Natural killer cell (primary cell): ENCODE measurements at places on chromosomes 16 and 17.

DNA sequence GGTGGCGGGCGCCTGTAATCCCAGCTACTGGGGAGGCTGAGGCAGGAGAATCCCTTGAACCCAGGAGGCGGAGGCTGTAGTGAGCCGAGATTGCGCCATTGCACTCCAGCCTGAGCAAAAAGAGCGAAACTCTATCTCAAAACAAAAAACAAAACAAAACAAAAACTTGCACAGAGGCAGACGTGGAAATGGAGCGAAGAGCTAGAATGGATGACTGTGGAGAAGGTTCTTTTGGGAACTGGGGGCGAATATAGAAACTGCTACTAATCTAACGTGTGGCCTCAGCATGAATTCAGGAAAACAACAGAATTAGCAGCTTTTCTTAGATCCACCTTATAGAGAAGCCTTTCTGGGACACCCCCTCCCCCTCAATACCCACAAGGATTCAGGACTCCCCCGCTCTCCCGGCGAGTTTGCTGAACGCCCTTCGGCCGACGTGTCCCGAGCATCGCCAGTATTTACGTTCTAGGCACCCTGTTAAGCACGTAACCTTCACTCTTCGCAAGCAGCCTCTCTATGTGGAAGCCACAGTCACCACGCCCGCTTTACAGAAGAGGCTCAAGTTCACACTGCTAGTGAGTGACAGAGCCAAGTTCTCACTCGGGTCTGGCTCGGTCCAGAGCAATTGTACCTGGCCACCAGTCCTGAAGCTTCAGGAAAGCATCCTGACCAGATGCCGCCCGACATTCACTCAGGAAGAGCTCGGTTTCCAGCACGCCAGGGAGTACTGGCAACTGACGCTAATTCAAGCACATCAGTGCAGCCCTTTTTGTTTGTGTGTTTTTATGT is 13.3 kb upstream of the ABR start:
- no peak for DNase-seq

GRCh38 chr17:45743626-45744326 is 40.3 kb upstream of the CRHR1 start:
- no peak for DNase-seq

DNA sequence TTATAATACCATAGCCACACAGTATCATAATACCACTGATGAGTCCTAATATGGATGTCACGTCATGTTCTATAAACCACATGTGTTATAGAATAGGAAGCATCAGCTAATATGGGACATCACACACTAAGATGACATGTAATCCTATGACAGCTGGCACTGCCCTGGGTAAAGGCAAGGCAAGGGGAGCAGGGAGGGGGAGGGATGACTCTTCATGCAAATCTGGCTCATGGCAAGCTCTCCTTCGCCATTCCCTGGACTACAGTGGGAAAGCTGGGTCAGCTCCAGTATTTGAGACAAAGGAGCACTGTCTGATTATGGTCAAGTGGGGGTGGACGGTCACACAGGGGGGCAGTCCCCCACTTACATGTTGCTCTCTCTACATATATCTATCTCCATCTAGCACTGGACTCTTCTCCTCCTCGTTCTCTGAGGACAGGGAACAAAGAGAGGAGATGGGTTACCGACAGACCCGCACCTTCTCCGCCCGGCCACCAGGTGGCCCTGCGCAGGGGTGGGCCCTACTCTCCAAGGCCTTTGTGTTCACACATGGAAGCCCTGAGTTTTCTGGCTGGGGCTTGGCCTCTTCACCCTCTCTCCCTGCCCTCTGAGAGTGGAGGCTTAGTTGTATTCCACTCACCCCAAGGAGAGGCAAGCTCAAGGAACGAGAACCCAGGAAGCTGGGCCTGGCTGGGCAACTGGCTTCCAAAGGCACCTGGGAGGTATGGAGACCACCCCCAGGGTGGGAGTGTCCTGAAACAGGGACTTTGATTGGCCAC is 23.4 kb upstream of the MPO start:
- DNase-seq, result peak; percentile 55

DNA sequence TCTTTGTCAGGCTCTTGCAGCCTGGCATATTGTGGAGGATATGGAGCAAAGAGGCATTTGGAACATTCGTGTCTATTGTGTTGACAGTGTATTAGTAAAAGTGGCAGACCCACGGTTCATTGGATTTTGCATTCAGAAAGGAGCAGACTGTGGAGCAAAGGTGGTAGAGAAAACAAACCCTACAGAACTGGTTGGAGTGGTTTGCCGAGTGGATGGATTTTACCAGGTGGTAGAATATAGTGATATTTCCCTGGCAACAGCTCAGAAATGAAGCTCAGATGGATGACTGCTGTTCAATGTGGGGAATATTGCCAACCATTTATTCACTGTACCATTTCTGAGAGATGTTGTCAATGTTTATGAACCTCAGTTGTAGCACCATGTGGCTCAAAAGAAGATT is 44.5 kb downstream of the EFCAB13 start:
- DNase-seq, result no peak

DNA sequence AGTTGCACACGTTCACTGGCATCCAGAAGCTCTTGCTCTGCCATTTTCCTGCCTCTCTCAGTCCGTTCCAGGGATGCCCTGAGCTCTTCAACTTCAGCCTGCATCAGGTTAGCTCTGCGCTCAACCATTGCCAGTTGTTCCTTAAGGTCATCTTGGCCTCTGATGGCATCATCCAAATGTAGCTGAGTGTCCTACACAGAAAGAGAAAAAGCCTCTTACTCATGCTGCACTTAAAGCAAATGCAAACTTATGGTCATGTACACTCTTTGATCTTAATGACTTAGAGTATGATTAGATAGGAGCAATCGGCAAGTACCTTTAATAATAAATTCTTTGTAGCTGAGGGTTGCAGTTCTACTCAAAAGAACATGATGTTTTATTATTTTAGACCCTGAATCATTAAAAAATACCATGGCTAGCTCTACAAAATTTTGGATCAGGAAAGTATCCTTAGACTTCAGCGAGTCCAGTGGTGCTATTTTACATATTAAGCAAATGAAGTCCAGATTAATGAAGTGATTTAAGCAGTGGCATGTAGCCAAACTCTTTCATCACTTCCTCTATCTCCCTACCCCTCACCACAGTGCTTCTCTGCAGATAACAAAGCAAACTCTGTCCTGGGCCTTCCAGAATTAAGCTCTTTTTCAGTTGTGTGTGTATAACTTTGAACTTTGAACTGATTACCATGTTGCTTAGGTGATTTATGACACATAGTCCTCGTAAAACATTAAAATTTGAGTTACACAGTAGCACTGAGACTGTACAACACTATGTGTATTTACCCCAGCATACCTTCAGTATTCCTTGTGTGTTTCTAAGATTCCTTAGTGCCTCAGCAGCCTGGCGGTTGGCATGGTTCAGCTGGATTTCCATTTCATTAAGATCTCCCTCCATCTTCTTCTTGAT is 22.1 kb downstream of the MYH4 start:
- DNase-seq, result no peak

DNA sequence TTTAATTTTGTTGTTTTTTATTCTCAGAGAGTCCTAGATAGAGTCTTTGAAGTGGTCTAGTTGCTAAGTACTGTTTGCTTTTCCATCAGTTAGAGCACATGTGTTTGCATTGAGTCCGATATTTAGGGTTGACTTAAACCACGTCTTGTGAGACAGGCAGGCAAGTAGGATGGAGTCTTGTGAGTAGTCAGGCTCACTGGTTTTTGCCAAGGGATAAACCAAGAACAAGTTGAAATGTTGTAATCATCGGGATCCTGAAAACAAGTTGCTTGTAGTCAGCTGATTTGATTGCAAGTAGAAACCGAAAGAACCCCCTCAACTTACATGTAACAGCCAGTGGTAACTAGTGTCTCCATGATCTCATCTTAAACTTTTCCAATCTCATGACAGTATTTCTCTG is 17.2 kb downstream of the ATP6V0A1 start:
- DNase-seq, result no peak

- DNase-seq, result no peak
These were observed 3.6 kb upstream of the SLC6A4 start for GRCh38 chr17:30239089-30239462.

- no peak for DNase-seq
These were observed 39.8 kb upstream of the RASD1 start for GRCh38 chr17:17535957-17536356.

DNA sequence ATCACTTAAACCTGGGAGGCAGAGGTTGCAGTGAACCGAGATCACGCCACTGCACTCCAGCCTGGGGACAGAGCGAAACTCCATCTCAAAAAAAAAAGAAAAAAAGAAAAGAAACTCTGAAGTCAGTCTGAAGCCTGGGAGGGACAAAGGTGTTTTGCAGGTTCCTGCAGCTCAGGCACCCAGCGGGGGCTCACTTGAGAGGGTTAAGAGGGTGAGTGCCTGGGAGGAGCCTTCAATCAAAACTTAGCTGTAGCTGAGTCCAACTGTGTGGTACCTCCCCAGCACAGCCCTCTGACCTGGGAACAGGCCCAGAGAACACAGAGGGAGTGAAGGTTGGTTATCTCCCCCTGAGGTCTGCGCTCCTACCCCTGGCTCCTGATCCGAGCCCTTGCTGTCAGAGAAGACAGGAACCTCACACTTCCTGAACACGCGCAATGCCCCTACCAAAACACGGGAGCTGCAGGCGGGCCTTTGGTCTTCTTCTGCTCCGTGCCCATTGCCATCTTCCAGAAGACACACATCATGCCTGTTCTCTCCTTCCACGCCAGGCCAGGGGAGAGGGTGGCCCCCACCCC is 20.4 kb upstream of the ZC3H18 start:
- DNase-seq, result no peak

GRCh38 chr17:3643889-3644349 is 7.4 kb downstream of the CTNS start:
- no peak for DNase-seq

- DNase-seq, result no peak
These were observed 5.0 kb upstream of the CCL8 start for GRCh38 chr17:34314279-34314678.
